Stimulated activated CD8-positive, alpha-beta memory T cell treated with anti-CD3 and anti-CD28 coated beads, Interleukin-7, amount 100 ng/mL, for 4 hours (primary cell): ENCODE measurements at places on chromosomes 16 and 17.

- DNase-seq, result no peak
These were observed 35.9 kb upstream of the ACSM2B start for GRCh38 chr16:20611975-20612481.

DNA sequence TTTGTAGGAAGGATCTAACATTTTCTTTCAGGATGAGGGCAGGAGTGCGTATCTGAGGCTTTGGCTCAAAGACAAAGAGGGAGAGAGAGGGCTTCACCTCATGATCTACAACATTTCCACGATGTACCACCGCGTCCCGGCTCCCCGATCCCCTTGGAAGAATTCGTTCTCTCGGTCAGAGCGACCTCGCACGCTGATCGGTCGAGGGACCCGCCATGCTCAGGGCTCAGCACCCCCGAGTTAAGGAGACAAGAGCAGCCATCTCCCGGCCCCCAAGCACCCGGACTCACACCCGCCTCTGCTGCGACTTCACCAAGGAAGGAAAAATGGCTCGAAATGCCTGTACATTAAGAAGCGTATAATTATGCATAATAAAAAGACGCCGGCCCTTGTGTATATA is 89.5 kb upstream of the RPL38 start:
- DNase-seq, result no peak

DNA sequence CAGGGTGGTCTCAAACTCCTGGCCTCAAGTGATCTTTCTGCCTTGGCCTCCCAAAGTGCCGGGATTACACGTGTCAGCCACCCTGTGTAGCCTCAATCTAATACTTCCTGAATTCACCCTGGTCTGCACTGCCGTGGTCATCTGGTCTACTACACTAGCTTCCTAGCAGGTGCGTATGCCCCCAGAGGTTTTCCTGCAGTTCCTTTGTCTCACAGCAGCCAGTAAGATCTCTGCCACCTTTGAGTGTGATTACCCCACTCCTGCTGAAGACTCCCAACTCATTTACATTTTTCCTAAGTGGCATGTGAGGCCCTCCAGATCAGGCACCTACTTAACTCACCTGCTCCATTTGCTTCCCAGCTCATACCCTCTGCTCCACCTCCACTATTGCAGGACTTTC is 5.1 kb upstream of the DDX19A start:
- DNase-seq, result no peak

DNA sequence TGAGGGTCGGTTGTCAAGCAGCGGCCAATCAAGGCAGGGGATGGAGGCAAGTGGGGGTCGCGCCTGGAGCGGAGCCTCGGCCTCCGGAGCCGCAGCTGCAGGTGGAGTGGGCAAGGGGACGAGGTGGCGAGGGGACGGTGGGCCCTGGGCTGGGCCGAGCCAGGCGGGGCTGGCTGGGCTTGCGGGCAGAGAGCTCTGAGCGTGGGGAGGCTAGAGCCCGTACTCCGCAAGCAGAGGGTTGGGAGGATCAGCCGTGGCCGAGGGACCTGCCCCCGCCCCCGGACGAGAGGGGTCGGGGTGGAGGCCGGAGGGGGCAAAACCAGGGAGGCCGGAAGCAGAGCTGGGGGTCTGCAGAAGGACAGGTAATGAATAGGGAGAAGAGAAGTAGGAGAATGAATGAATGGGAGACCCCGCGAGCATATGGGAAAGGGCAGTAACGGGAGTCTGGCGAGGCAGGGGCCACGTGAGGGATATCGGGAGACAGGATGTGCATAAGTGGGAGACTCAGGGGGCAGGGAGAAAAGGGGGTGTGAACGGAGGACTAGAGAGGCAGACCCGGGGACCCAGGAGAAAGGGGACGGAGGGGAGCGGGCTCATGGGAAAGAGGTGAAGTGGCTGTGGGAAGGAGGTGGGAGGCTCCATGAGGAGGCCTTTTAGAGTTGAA is at the start of gene KATNB1:
TSS of gene KATNB1 (plus strand) at position 16 of the 664 bp plus-strand sequence. CDS start 1,474 bp downstream, outside the sequence.
- DNase-seq, result no peak

DNA sequence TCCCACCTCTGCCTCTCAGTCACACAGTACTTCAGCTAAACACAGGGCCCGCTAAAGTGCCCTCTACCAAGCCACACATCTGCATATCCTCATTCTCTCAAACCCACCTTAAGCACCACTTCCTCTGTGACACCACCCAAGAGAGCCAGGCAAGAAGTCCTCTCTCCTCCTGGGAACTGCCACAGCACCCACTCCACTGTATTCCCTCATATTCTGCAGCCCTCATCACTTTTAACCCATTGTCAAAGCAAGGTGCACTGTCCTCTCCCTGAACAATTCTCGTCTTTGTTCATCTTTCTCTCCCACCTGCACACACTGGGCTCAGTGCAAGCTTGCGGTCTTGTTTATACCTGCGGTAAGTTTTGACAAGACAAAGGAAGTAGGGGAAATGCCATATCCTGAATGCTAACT is 13.6 kb downstream of the CHD9 start:
- DNase-seq, result no peak

GRCh38 chr16:24298548-24299167 is 42.5 kb downstream of the CACNG3 start:
- no peak for DNase-seq

DNA sequence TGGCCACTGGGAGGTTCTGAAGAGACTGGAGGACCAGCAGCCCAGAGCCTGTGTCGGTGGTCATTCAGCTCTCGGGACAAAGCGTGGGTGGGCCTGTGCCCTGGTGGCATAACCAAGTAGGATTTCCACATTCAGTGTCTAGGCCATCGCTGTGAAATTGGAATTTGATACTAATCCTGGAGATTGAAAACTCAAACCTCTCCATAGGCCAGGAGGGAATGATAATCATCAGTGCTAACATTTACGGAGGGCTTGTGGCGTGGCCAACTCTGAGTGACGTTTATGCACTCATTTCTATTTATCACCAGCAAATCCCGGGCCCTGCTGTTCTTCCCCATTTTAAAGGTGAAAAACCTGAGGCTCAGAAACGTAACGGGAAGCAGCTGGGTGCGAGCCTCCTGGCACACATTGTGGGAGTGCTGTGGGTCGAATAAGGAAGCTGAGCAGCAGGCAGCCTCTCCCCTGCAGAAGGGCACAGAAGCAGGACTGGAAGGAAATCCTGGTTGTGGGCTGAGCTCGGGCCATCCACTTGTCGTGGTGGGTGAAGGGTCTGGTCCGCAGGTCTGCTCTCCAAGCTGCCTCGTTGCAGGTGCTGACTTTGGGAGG is 33.1 kb downstream of the RAI1 start:
- DNase-seq, result no peak

DNA sequence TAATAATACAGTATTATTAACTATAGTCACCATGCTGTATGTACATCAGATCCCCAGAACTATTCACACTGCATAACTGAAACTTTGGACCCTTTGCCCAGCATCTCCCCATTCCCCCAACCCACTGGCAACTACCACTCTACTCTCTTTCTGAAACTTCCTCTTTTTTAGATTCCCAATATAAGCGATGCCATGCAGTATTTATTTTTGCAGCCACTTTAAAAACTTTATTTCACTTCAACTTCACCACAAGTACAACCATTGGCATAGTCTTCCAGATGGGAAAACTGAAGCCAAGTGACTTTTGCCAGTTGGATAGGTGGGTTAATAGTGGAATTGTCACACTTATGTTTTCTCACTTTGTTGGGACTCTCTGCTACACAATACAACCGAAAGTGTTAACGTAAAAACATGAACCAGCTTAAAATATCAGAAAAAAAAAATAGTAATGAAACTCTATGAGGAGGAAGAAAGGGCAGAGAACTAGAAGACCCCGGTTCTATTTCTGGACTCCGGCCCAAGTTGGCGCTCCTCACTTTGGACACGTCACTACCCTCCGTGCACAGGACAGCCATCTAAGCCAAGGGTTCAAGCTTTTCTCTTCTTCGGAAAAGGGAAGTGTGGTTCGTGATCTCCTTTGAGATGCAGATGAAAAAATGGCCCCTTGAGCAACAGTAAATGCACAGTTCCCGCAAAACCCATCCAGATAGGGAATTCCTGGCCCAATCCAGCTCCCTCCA is 743 bp downstream of the SHCBP1 start:
- no peak for DNase-seq
